Dermis blood vessel endothelial cell (primary cell): ENCODE measurements at places on chromosomes 11 and 22.

DNA sequence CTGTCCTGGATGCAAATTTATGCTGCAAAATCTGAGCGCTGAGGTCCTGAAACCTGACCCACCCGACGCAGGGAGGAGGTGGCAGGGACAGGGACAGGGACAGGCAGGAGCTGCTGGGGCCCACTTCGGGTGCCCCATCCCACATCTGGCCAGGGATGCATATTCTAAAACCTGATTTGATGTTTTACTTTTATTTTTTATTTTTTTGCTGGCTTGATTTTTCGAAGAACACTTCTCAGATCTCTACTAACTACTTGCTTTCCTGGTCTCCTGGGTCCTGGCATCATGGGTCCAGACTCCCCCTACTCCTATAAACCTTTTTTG is 652 bp upstream of the PVALB start:
- DNase-seq: no peak

DNA sequence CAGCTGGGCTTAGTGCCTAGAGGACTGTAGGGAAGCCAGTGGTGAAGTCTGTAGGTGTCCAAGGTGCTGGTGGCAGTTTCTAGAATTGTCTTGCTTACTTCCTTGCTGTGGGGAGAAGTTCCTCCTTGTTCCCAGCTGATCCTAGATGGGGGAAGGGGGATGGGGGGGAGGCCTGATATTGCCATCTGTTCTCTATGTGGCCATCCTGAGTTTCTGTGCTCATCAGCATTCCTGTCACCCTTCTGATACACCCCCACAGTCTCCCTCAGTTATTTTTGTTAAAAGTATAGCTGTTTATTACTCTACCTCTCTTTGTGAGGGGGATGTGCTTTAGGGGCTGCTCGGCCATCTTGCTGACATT is 36.5 kb downstream of the MADD start:
- DNase-seq: no peak

GRCh38 chr22:50305923-50306566 is 1.4 kb downstream of the PLXNB2 start:
- DNase-seq: peak; percentile 93

DNA sequence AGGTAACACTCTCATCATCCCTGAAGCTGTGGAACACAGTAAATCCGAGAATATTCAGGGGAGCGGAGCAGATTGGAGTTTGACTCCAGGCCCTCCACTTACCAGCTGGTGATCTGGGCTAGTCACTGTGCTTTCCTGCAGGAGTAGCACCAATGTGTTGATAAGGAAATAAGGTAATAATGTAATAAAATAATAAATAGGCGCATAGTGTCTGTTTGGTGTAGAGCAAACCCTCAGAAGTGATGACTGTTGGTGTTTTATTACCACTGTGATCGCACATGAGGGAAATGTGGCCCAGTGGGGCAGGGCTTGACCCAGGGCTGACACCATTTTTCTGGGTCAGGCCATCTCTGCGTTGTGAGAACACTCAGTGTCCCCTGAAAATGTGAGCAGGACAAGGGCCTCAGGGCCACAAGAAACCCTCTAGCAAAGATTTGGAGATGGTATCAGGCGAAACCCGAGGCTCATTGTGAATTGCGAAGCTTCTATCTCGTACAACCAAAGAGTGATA is 563.9 kb upstream of the B3GAT1 start:
- DNase-seq: no peak

DNA sequence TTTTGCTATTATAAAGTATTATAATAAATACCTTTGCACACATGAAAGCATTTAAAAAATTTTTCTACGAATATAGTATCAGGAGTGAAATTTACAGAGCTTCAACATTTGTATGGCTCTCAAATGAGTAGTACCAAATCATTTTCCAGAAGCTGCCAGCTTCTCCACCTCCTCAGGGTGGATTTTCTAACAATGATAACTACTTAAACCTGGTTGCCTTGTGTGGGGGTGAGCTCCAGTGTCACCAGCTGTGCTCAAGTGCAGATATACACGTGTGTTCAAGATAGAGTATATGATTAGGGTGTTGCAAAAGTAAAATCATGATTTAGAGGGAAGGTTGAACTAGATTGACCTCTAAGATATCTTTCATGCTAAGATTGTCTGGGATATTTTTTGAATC is 48.2 kb downstream of the HORMAD2 start:
- DNase-seq: no peak

GRCh38 chr11:78336877-78337553 is 80.6 kb downstream of the GAB2 start:
- DNase-seq: peak; percentile 27
